H1 (cell line): ENCODE measurements at places on chromosomes 5 and 9.

DNA sequence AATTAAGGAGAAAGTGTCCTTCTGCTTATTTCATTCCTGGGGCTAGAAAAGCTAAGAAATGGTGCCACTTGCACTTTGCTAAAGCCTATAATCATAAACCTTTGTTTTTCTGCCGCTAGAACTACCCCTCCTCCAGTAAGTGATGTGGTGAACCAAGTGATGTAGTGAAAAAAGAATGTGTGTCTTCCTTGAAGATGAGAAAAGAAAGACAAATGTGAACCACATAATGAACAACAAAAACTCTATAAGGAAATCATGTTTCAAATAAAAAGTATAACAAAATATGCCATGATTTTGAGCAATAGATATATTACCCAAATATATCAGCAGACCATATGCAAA, 179.0 kb upstream of the SGCD start:
- no peak for DNase-seq

DNA sequence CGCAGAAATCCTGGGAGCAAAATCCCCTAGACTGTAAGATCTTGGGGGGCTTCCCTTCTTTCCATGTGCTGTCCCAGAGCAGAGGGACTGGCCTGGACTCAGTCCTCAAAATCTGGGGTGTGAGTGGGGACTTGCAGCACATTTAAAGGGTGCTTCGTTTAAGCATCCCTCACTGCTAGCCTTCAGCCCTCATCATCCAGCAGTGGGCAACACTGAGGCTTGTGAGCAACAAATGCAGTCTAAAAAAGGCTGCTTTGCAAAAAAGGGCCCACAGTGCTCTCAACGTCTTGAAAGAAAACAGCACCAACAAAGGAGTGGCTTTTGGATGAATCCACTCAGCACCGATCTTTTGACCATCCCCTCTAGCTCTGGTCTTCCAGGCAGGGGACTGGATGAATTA, 128.3 kb upstream of the TBC1D2 start:
- DNase-seq, result no peak

DNA sequence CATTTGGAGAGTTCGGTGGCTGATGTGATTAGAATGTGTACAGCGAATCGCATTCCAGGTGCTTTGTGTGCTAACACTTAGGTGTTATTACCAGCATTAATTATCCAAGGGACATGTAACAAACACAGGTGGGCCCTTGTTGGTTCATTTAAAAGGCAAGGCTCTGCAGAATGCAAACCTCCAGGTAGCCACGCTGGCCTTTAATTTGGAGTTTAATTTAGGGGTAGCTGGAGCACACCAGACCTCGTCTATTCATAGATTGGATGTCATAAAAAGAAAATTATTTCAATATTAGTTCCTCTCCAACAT, 191.1 kb downstream of the MAT2B start:
- DNase-seq, result no peak

- DNase-seq, result no peak
These were observed 103.4 kb downstream of the CFAP95 start for GRCh38 chr9:69923972-69924371.

DNA sequence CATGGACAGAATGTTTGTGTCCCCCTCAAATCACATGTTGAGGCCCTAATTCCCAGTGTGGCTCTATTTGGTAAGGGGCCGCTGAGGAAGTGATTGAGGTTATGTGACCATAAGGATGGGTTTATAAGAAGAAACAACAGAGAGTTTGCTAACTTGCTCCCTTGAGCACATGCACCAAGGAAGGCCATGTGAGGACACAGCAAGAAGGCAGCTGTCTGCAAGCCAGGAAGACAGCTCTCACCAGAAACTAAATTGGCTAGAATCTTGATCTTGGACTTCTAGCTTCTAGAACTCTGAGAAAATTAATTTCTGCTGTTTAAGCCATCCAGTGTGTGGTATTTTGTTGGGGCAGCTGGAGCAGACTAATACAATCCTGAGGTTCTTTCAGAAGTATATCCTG, 35.2 kb upstream of the CDC42SE2 start:
- DNase-seq, result no peak
